ENCODE measurements at places on chromosomes 16 and 17. TPM values are rescaled to one million over a fixed set of nuclear protein-coding genes. Genes with fewer than 3 reads are reported as not detected.

ITGA2B gene
- 0.62 TPM for total RNA-seq

HOXB9 gene
- 4.0 TPM for total RNA-seq

SKAP1 gene
- total RNA-seq = 55.4 TPM

HEATR3 gene
- 26.8 TPM for total RNA-seq

TNP2 gene
- not detected for total RNA-seq

TBX6 gene
- 1.1 TPM for total RNA-seq

OTOA gene
- 0.06 TPM for total RNA-seq

IL34 gene
- total RNA-seq = 0.22 TPM

GNGT2 gene
- total RNA-seq = 28.4 TPM

KCNG4 gene
- total RNA-seq = not detected
